C1 segment of cervical spinal cord (tissue), 14 donors: ENCODE measurements at places on chromosomes 13 and 19.

- no peak for DNase-seq
Observed at GRCh38 chr19:41845051-41845590, 279 bp downstream of the DMRTC2 start.

DNA sequence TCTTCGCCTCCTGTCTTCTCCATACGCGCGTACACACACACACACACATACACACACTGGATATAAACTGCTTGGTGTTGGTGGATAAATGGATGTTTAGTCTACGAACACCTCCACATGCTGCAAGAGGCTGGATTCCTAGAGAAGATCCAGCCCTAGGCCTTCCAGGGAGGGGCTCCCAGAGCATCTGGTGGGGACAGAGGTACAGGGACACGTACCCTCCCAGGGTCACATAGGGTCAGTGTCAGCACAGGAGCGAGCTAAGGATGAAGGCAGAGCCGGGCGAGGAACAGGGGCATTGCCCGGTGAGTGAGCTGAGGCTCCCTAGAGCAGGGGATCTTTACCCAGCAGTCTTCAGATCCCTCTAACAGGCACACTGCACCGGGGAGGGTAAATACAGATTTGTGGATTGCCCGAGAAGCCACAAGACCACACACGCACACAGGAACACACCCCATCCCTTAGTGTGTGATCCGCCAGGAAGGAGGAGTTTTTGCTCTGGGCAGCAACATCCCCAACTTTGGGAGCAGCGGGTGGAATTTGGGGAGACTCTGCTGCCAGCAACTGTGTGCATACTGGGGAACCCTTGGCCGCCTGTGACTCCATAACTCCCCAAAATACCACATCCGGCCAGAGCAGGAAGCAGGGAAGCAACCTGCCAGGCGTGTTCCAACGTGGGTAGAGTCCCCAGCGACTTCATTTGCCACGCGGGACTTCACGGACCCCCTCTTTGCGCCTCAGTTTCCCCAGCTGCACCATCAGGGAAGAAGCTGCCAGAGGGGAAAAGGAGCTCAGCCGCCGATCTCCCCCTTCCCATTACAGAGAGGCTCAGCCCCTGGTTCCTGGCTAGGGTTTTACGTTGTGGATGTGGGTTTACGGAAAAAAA lies 5.8 kb upstream of the TLE2 start:
- no peak for DNase-seq

DNA sequence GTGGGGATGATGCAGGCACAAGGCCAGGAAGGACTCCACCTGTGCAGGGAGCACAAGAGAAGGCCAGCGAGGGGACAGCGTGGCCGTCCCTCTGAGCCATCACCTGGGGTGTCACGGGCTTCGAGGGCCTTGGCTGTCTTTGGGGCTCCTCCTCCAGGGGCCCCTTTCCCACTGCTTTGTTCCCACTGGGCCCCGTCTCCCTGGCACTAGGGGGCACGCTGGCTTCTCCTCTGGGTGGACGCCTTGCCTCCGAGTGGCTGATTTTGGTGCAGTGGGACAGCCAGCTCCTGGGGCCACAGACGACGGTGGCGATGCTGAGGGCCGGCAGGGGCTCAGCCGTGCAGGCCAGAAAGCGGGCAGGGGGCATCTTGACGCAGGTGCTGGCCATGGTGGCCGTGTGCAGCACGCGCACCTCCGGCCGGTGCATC lies 43.2 kb upstream of the GRTP1 start:
- no peak for DNase-seq

DNA sequence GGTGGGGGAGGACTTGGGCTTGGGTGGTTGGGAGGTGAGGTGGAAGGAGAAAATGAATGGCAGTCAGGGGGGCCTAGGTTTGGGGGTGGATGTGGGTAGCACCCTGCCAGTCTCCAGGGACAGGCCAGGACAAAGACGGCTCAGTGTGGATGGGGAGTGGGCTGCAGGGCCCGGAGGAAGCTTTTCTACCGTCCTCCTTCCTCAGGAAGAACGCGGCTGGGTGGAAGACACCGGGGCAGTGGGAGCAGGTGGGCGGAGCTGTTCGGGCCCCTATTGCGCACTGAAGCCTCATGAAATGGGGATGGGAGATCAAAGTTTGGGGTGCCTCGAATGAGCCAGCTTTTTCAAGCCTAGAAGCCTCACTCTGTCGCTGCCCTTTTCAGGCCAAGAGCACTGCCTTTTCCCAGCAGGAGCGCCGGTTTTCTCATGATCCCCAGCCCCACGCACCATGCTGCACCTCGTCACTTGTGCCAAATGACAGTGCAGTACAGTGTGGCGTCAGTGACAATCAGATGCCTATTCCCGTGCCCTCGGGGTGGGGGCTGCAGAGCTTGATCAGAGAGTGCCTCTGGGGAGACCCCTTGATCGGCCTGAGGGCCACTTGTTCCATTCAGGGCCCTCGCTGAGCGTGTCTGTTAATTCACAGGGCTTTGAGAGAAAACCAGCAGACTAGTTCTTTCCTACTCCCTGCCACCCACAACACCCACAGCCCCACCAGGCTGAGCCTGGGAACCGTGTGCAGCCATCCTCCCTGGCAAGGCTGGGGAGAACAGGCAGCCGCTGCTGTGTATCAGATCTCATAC lies 1.5 kb downstream of the CALM3 start:
- DNase-seq = peak; percentile 23

DNA sequence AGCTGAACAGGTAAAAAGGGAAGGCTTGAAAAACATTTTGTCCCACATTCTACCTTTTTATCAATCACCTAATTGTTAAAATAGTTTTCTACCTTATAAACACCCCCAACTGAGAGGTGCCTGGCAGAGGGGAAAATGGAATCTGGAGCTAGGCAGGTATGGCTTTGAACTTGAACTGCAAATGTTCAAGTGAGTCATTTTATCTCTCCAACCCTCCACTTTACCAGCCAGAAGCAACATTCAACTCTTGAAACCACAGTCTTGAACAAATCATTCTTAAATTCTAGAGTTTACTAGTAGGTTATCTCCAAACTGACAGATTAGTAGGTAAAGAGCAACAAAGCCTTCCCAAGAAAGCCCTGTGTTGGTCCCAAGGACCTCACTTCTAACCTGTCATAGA lies 116.9 kb downstream of the ABCC4 start:
- DNase-seq = no peak

DNA sequence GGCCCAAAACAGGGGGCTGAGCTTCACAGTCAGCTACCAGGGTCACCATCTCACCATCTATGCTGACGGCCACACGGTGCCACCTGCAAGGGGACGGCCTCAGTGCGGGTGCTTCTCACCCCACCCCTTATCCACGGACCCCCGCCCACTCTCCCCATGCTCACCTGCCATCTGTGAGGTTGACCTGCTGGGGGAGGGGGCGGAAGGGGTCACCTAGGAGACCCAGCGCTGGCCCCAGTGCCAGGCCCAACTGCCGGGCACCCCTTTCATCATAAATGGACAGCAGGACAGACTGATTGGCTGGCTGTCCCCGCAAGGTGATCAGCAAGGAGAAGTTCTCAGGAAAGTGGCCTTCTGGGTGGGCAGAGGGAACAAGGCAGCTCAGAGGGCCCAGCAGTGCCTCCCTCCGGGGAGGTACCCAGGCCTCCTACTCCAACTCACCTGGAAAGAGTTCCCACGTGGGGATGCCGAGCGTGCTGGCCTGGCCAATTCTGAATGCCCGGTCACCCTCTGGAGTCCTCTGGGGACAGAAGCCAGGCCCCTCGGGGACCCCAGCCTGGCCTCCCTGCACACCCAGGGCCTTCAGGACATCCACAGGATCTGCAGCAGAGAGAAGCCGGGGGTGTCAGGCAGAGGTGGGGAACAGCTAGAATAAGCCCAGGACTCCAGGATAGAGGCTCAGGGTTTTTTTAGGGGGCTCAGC lies 4.5 kb downstream of the COL5A3 start:
- no peak for DNase-seq

DNA sequence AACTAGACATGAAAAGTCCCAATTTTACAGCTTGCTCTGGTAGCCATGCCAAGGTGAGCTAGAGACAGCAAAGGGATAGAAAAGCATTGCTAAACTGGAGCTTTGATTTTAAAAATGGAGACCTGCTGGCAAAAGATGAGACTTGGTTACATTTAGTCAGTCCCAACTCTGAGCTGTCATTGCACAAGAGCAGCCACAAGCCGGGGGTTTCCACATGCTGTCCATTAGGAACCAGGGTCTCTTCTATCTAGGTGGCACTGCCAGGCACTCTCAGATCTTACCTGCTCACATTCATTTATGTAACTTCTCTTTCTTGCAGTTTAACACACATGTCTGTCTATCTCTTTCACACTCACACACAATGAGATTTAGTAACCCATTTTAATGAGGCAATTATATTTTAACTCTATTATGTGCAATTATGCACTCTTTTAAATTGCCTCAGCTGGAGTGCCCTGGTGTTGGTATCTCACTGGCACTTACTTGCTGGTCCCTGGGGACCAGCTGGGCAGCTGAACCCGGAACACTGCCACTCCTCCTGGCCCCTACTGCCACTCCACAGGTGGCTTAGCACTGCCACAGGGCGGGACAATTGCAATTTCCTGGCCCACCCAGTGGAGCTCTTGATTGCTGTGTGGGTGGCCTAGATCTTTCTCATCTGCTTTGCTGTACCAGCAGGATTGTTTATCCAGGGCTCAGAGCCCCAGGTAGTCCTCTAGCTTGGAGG lies 112.5 kb downstream of the COG6 start:
- DNase-seq = no peak
